ENCODE measurements at places on chromosomes 5 and 9. TPM values are rescaled to one million over a fixed set of nuclear protein-coding genes. Genes with fewer than 3 reads are reported as not detected.

Gene OMD
- not detected for total RNA-seq

- DNase-seq: no peak
These were observed 67.8 kb downstream of the ACTBL2 start for GRCh38 chr5:57414857-57415256.

DNA sequence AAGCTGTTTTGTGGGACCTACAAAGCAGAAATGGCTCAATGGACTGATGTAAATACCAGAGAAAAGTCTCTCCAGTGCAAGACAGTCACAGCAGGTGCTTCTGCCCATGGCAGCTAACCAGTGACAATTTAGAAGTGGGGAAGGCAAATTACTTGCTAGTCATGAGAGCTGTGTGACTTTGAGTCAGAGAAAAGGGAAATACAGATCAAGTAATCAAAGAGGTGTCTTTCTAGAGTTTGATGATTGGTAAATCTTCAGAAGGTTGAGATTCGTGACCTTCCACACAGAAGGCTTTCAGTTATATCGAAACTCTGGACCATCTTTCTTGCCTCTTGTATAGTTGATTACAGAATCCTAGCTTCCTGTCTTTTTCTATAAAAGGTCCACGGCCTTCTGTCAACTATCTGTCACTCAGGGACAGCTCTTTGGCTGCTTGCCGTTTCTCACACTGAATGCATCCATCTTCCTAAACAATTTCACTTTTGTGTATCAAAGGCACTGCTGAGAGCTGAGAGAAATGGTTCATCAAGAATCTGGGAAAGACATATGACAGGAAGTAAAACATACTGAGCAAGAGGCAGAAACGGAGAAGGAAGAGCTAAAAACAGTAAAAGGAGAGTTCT, 993.9 kb upstream of the ACO1 start:
- DNase-seq: no peak

DNA sequence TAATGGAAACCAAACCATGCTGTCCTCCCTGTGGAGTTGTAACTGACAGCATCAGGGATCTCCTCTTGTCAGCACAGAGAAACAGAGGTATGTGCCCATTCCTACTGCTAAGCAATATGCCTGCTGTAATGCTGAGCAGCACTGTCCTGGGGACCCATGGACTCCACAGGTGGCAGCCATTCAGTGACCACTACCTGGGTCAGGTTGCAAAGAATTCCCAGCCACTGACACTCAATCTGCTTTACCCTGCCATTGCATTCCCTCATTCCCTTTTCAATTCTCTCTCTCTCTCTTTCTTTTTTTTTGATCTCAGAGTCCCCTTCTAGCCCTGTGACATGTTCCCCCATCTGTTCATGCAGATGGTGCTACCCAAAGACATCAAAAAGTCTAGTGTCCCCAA, 104.1 kb downstream of the GABRB2 start:
- no peak for DNase-seq

GRCh38 chr5:74633695-74634094, 6.8 kb downstream of the ENC1 start:
- no peak for DNase-seq

DNA sequence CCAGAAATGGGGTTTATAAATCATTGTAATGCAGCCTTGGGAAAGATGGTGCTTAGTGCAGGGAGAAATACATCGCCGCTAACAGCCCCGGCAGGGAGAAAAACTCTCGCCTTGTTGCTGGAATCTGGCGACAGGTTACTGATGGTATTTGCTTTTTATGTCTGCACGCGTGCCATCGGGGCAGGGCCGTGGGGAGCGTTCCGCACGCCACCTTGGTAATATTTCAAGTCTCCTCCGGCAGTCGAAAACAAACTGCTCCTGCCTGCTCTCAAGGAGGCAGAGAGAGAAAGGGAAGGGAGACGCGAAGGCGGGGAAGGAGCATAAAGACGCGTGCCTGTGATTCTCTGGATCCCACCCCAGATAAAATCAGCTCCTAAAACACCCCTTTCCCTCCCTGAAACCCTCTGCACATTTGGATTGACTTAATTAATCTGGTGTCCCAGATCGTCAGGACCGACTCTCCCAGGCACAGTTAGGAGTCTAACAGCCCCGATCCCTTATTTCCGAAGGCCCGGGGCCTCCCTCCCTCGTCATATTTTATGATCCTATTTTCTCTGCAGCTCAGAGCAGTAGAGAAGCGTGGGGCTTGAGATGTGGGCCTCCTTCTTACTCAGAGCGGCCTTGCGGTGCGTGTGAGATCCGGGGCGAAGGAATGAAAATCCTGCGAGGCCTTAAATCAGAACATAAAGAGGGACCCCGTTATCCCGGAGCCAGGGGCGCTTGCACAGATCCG, 47.7 kb downstream of the CFAP77 start:
- DNase-seq: no peak

Gene CDK5RAP2
- total RNA-seq: 25.0 TPM

Gene FOXE1
- not detected for total RNA-seq

Gene OTP
- under 0.01 TPM for total RNA-seq

GRCh38 chr5:31853398-31854135, 214.6 kb downstream of the PDZD2 start:
- DNase-seq: no peak

Gene ZNF462
- 6.5 TPM for total RNA-seq

DNA sequence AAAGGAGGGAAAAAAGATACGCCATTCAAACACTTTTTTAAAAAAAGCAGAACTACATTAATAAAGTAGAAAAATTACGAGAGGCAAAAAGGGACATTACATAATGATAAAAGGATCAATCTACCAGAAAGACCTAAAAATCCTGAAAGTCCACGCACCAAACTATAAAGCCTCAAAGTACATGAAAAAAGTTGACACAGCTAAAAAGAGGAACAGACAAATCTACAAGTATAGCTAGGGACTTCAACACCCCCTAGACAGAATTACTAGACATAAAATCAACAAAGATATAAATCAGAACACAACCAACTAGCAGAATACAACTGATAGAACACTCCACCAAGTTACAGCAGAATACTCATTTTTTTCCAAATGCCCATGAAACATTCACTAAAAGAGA, 11.1 kb downstream of the CAMSAP1 start:
- no peak for DNase-seq

Gene NINJ1
- 63.8 TPM for total RNA-seq

Gene HACD4
- 18.9 TPM for total RNA-seq

DNA sequence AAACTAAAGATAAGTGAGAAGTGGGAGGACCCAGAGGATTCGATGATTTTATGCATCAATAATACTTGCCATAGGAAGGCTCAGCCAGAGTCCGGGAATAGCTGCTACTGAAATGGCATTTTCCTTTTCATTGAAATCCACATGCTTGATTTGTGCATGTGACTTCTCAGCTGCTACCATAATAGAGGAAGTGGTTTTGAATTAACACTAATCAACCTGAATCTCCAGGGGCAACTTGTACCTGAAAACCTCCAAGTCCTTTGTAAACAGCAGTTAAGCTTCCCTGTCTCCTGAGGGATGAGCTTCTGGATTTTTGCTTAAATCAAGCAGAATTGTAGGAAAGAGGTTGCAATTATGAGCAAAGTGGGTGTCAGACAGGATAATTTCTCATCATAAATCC, 124.9 kb downstream of the PPP2R2B start:
- peak; percentile 62 for DNase-seq

Gene FSTL4
- total RNA-seq: under 0.01 TPM

DNA sequence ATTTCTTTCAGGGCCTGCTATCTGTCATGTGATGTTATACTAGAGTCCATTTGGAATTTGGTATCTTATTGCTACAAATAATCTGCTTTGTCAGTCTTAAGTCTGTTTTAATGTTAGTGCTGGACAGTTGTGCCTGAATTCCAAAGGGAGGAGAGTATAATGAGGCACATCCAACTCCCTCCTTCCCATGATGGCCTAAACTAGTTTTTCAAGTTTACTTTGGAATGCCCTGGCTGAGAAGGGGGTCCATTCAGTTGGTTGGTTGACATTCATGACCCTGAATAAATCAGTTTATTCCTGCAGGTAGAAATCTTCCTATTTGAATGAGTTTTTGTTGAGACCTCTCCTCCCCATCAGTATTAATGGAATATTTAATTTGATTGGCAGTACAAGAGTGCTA, 9.4 kb upstream of the LRRTM2 start:
- no peak for DNase-seq

Gene MTX3
- 3.0 TPM for total RNA-seq

Gene SET
- 123 TPM for total RNA-seq

DNA sequence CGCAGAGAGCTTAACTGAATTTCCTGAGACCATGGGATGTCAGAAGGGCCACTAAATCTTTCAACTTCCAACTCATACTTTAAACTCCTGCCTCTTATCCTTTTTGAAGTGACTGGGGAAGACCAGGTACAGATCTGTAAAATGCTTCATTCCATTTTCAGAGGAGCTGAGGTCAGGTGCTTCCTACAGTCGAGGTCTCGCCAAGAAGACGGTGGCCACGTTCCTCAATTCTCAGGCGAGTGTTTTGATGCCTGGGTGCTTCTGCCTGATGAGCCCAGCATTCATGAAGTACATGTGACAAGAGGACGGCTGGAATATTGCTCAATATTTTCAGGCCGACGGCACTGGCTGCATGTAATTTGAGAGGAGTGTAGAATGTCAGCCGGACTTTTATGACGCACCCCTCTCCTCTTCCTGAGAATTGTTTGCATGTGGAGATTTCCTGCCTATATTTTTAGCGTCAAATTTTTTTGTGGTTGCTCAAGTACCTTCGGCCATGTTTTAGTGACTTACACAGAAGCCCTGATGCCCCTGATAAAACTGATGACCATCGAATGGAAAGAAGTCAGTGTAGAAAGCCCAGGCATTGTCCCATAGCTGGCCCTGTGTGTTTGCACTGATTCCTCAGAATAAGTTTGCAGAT, 38.8 kb upstream of the GLRX start:
- DNase-seq: peak; percentile 24

Gene RGS7BP
- not detected for total RNA-seq

GRCh38 chr9:117796681-117797080, 92.5 kb downstream of the TLR4 start:
- DNase-seq: no peak

GRCh38 chr5:180797256-180798192, 5.1 kb downstream of the MGAT1 start:
- DNase-seq: no peak

Gene RAD23B
- total RNA-seq: 43.6 TPM

- peak; percentile 71 for DNase-seq
These were observed 1.6 kb upstream of the GADD45G start for GRCh38 chr9:89602978-89603766.

Gene IFNA2
- total RNA-seq: not detected

Gene THG1L
- 29.1 TPM for total RNA-seq

GRCh38 chr5:36878392-36879082, 2.0 kb downstream of the NIPBL start:
- DNase-seq: no peak

- no peak for DNase-seq
These were observed 82.7 kb upstream of the NEURL1B start for GRCh38 chr5:172558076-172558976.

DNA sequence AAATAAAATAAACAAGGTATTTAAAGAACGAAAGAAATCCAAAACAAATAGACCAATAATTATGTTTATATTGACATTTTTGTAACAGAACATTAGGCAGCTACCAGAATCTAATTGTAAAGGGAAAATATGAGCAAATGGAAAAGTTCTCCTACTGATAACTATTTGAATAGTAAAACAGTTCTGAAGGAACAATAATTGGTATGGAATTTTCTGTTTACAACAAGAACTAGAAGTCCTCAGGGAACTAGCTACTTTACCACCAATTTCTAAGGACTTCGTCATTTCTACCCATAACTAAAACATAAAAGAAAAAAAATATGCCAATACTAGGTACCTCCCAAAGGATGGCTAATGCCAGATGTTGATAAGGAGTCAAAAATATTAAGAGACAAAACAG, 58.5 kb downstream of the AP3B1 start:
- no peak for DNase-seq

Gene LCN15
- total RNA-seq: not detected

Data from hematopoietic multipotent progenitor cell (in vitro differentiated cells).